Esophagus muscularis mucosa (tissue), 4 donors: ENCODE measurements at places on chromosomes 6 and 20. TPM values are rescaled to one million over a fixed set of nuclear protein-coding genes. Genes with fewer than 3 reads are reported as not detected.
A peak's percentile ranks its signal among the peaks of the same experiment; 100 is the strongest.

Gene CDK5RAP1
- 19.1 TPM for total RNA-seq

- no peak for DNase-seq
Observed at GRCh38 chr20:64033981-64034493, 1.9 kb upstream of the C20orf204 start.

DNA sequence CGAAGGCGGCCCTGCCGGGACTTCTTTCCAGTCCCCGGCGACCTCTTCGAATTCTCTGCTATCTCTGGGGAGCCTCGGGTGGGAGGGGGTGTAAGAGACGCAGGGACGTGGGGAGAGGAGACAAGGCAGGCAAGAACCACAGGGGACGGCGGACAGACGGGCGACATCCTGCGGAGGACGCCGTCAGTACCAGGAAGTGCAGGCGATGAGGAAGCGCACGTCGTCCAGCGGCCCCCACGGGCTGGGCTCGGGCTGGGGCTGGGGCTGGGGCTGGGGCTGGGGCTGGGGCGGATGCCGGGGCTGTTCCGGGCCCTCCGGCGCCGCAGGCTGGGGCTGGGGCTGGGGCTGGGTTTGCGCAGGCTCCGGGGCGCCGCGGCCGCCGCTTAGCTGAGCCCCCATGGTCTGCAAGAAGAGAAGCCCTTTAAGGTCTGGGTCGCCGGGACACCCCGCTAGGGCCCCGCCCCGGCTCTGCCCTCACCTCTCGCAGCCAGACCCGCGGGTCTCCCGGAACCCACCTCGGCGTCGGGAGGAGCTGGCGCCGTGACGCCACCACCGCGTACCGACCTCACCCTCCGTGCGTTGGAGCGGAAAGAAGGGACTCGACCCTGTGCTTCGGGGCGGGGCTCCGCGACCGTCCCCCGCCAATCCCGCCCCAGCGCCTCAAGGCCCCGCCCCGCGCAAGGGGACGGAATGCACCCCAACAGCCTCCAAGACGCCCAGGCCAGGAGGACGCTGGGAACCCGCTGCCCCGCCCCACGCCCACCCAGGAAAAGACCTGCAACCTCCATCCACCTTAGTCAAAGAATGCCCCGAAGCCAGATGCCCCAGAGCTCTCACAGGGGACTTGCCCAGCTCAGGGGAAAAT is at the start of gene MMP24OS:
Gene MMP24OS, minus strand, starts transcription at position 592 of the 865 bp plus-strand sequence. Its CDS starts 193 bp downstream, at position 399.
- DNase-seq: peak; percentile 96

Gene PTPRT
- 0.06 TPM for total RNA-seq

Gene TMEM244
- not detected for total RNA-seq

Gene ADA
- total RNA-seq: 15.4 TPM

- no peak for DNase-seq
Observed at GRCh38 chr6:80437801-80438200, 331.3 kb downstream of the BCKDHB start.

DNA sequence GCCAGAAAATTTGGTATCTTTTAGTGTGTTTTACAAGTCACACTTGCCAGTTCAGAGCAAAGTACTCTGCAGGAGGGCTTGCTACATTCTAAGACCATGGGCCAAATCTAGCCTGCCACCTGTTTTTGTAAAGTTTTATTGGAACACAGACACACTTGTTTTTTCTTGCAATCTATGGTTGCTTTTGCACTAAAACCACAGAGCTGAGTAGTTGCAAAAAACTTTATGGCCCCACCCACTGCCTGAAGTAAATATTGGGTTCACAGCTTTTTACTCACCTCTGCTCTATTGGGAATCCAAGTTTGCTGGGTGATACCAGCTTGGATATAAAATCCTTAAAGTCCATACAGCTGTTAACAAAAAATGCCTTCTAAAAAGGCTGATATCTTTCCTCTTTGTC is 109.0 kb downstream of the ZFP64 start:
- DNase-seq: no peak

Gene ERVFRD-1
- total RNA-seq: 0.13 TPM

DNA sequence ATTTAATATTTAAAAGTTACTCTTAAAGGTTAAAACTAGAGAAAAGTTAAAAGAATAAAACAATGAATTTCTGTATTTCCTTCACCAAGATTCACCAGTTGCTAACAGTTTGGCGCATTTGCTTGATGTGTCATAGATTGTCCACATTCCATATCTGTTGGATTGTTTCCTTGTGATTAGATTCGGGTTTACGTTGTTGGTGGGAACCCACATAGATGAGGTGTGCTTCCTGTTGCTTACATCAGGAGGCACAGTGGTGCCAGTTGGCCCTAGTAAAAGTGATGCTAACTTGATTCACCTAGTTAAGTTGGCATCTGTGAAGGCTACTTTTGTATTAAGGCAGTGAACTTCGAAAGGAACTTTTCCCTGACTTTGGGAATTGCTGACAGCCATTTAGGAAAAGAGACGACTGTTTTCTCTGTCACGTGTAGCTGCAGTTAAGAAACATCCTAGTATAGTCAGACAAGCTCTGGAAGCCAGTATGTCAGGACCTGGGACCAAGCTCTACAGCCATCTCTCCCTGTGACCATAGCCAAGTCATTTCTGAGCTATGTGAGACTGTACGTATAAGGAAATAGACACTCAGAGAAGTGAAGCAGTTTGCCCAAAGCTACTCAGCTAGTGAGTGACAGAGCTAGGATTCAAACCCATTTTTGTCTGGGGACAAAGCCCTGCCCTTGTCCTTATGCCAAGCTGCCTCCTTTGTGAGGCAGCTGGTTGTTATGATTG is 49.0 kb downstream of the PPARD start:
- no peak for DNase-seq

GRCh38 chr6:859936-860335 is 167.0 kb upstream of the EXOC2 start:
- DNase-seq: no peak

GRCh38 chr6:111668410-111668809 is 62.7 kb upstream of the TRAF3IP2 start:
- DNase-seq: no peak

GRCh38 chr6:38543022-38543421 is 96.7 kb downstream of the BTBD9 start:
- DNase-seq: no peak

DNA sequence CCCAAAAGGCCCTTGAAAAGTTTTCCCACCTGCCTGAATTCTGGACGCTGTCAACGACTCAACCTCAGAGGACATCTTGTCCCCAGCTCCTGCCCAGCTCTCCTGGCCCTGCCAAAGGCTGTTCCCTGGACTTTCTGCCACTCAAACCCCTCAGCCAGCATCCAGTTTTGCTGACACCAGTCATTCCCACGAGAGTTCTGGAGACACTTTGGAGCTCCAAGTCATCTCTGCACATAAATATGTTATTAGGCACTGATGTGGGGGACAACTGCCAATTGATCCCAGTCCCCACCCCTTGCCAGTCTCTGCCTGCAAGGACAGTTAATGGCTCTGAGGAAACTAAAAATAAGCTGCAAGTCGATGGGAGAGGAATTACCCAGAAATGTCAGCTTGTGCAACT is 38.9 kb upstream of the KCNB1 start:
- DNase-seq: no peak

DNA sequence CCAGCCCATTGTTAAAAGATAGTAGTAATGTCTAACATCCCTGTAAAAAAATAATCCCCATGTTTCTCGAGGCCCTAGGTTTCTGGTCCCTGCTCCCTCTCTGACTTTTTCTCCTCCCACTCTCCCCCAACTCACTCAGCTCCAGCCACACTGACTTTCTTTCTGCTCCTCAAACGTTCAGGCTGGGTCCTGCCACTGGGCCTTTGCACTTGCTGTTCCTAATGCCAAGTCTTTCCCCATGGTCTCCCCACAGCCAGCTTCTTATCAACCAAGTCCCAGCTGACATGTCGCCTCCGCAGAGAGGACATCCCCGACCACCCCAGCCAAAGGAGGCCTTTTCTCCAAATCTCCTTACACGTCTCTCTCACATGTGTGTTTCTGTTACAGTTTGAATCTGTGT is 21.8 kb upstream of the PTGIS start:
- no peak for DNase-seq

GRCh38 chr6:45710304-45710821 is 305.3 kb downstream of the CLIC5 start:
- no peak for DNase-seq
